ENCODE measurements at places on chromosomes 1 and 21. TPM values are rescaled to one million over a fixed set of nuclear protein-coding genes. Genes with fewer than 3 reads are reported as not detected.

COL16A1 gene
- not detected for total RNA-seq

GIPC2 gene
- total RNA-seq = not detected

GFI1 gene
- 85.1 TPM for total RNA-seq

HOOK1 gene
- 1.6 TPM for total RNA-seq

PRDM16 gene
- not detected for total RNA-seq

MNDA gene
- total RNA-seq = not detected

UBL4B gene
- total RNA-seq = not detected

DIO1 gene
- total RNA-seq = not detected

PPM1J gene
- total RNA-seq = 1.4 TPM

LCE3E gene
- not detected for total RNA-seq

IVL gene
- total RNA-seq = not detected

RCSD1 gene
- total RNA-seq = 74.7 TPM

OR6N1 gene
- total RNA-seq = not detected

PDPN gene
- not detected for total RNA-seq

KRTAP12-2 gene
- total RNA-seq = not detected

SLC44A5 gene
- total RNA-seq = not detected

ANKRD65 gene
- not detected for total RNA-seq

L1TD1 gene
- not detected for total RNA-seq

RNU1-4 gene
- 1,962 TPM for total RNA-seq

HORMAD1 gene
- total RNA-seq = not detected

ADGRB2 gene
- total RNA-seq = 0.45 TPM

ARHGEF19 gene
- total RNA-seq = 8.8 TPM

GDAP2 gene
- 22.2 TPM for total RNA-seq

MYOC gene
- not detected for total RNA-seq

F5 gene
- total RNA-seq = 51.3 TPM

TMEM125 gene
- not detected for total RNA-seq

GUCA2B gene
- not detected for total RNA-seq

ASCL5 gene
- not detected for total RNA-seq

TTLL7 gene
- total RNA-seq = 0.58 TPM

SLC9C2 gene
- total RNA-seq = not detected

NR0B2 gene
- total RNA-seq = not detected

MYOG gene
- not detected for total RNA-seq

KRTAP19-3 gene
- not detected for total RNA-seq

SMIM11 gene
- 23.7 TPM for total RNA-seq

SLC9A1 gene
- 25.5 TPM for total RNA-seq

ACTL8 gene
- not detected for total RNA-seq

MATN1 gene
- total RNA-seq = 0.50 TPM
